NCI-H187 (cell line): ENCODE measurements at places on chromosomes 2 and 18.

DNA sequence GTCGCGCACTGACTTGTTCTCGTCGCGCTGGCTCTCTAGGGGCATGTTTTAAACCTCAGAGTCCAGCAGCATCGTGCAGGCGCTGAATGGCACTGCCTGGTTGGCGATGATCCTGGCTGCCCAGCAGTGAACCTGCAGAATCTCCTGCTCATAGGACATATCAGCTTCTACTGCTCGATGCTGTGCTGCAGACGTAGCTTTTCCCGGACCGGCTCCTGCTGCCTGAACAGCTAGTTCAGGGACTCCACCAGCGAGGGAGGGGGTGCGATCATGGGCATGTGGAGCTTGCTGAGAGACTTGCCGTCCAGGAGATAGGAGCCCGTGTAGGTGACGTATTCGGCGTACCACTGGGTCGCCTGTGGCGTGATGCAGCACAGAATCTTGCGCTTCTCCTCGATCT is 890.0 kb upstream of the LRRTM1 start:
- DNase-seq: no peak

GRCh38 chr2:127153691-127154158 is 46.8 kb upstream of the BIN1 start:
- DNase-seq: no peak

DNA sequence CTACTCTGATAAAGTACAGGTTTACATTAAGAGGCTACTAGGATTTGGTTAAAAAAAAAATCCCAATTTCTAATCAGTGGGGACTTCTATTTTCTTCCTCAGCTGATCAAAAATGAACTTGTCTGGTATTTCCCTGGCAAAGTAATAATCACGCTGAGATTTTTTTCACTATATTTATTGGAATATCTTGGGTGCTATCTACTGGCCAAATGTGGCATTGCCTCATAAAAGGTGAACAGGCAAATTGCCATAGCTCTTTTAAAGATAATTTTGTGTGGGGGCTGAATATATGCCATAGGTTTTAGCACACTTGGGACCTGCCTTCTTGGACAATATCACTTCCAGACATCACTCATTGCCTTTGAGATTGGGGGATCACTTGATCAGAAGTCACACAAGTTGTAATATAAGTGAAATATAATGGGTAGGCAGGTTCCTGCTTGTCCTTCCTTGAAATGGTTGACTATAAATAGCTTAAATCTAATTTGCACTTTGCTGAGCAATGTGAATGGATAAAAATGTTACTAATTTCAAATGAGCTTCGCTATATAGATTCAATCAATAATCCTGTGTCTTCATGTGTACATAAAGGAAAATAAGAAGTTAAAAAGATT is 7.0 kb upstream of the NXPH2 start:
- DNase-seq: no peak

DNA sequence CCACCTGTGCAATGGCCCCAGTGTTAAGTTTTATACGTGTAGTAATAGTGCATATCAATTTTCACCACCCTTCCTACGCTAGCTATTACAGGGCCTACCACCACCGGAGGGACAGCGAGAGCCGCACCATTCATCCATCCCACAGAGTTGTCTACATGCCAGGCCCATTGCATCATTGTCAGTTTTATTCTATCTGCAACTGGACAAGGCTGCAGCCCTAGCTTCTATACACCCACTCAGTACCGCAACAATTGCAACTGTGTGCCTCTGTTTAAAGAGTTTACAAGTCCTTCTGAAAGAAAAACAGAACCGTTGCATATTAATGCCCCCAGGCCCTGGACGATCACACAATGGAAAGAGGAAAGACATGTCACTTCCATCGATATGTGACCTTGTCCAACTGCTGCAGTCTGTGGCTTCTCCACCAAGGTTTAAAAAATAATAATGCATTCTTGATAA is 58.6 kb downstream of the ZEB2 start:
- no peak for DNase-seq

GRCh38 chr2:225512876-225513540 is 113.5 kb downstream of the NYAP2 start:
- DNase-seq: no peak

DNA sequence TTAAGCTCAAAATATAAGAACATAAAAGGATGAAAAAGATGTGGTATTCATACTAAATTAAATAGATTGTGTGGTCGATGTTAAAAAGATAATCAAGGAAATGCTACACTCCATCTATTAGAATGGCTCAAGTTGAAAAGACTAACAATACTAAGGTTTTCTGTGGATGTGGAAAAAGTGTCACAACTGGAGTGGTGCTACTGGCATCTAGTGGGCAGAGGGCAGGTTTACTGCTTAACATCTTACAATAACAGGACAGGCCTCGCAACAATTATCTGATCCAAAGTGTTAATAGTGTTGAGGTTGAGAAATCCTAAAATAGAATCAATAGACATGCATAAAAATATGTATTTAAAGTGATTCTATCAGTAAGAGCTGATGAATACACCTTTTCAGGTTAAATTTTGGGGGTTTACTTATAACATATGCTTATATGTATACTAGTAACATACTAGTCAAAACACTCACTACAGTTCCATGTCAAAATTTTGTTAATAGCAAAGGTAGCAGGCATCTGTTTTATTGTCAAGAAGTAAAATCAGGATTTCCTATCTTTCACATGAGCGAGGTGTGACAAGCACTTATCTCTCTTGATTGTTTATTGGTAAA is 91.5 kb upstream of the TMEFF2 start:
- DNase-seq: no peak

DNA sequence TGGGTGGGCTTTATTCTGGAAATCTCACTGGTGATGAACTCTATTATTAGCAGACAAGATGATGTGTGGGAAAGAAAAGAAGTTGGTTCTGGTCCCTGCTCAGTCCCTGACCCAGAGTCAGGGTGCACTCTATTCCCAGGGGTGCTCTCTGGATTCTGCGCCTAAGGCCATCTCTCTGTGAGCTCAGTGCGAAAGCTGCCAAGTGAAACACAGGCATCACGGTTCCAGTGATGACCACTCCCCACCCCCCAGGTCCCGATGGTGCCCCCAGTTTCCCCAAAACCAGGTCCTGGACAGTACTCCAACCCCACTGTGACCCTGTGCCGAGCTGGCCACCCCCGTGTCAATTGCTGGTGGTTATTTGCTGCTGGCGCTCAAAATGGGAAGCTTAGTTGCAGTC is 30.1 kb downstream of the RHOB start:
- DNase-seq: no peak

DNA sequence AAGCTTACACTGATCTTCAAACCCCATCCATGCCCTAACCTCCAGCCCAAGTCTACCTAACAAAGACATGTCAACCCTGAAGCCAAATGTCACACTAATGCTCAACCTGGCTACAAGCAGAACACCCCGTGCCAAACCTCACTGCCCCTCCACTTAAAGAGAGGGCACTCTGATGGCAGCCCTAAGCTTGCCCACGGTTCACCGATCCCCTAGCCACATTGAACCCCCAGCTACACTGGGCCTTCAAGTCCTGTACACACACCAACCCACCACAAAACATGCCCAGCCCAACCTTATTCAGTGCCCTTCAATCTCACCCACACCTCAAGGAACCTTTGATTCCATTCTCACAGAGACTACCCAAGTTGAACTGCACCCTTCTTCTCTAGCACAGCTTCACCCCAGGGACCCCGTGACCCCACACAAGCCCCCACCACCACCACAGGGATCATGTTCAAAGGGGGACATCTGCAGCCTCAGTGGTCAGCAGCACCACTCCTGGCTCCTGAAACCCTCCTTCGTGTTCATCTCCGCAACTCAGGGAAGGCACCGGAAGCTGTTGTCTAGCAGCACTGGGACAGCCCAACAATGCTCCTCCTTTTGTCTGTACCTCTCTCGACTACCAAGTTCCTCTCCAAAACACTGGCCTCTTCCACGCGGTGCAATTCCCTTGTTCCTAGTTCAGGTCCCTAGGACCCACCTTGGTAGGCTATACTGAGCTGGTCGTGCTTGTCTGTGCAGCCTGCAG is 218.8 kb downstream of the CYP26B1 start:
- DNase-seq: no peak

GRCh38 chr2:224847381-224847780 is 131.2 kb upstream of the CCDC195 start:
- no peak for DNase-seq

DNA sequence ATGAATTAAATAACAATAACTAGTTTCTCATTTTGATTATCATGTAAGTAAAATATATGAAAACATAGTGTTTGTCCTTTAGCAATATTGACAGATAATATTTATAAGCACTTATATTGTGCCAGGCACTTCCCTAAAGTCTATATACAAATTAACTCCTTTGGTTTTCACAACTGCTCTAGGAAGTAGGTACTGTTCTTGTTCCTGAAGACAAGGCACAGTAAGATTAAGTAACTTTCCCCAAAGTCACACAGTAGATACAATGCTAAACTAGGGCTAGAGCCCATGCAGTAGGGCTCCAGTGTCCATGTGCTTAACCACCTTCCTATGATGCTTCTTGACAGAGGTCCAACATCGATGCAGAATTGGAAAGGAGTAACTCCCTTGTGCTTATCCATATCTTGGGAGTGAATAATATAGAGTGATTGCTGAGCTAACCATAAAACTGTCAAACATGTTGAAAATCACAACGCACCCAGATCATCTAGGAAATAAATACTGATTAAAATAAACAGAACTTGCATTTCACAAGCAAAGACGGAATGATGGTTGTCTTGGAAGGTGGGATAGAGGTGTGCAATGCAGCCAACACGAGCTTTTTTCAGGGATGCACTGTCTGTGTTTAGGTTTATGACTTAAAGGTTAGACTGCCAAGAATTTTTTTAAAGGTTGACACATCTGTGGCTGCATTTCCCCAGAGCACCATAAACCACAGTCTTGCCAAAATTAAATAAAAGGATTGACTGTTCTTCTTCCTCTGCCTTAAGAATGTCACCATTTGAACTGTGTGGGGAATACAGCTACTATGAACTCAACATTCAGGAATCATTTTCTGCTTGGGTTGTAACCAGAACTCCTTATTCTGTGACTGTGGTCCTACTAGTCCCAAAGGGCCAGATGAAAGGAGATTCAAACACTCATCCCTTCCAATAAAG is 80.8 kb downstream of the ANKRD44 start:
- DNase-seq: no peak

DNA sequence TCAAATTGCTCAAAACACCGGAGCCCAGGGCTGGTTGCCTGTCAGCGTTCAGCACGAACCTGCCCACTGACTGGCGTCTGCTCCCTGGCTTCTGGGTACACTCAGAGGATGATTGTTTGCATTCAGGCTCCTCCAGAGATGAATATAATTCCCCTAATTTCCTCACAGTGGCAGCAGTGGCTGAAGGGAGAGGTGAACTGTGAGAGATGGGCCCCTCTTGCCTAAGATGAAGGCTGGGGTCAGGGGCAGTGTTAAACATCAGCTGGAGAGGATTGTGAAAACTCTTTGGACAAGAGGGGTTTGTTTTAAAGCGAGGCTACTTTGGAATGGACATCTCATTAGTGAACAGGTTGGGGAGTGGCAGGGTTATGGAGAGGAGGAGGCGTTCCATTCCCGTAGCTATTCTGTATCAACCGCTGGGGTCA is 31.0 kb downstream of the TCF7L1 start:
- DNase-seq: no peak

DNA sequence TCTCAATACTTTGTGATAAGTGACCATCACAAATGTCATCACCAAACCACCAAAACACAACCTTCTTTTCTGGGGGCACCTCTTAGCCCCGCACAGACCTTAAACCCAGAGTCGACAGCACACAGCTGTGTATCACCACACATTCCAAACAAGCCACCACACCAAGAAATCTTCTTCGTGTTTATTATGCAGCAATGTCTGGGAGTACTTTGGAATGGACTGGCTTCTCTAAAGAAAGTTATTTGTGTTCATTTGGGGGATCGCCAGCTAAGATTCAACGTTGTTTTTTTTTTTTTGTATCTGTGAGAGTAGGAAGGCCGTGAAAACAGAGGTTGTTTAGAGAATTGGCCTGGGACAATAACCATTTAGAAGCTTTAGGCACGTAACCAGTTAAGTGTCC is 1.1 kb upstream of the MTA3 start:
- DNase-seq: no peak

- no peak for DNase-seq
These were observed 27.3 kb upstream of the SPOPL start for GRCh38 chr2:138474100-138474825.

DNA sequence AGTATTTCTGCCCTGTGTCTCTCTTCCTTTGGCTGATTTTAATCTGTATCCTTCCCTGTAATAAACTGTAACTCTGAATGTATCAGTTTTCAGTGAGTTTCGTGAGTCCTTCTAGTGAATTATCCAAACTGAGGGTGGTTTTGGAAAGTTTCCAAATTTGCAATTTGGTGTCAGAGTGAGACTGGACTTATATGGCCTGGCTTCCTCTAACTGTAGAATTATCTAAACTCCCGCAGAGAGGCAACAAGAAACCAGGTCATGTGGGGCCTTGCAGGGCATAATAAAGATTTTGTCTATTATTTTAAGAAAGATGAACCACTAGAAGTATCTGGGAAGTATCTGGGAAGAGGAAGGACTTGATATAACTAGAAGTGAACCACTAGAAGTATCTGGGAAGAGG is 95.3 kb upstream of the RNF152 start:
- no peak for DNase-seq

DNA sequence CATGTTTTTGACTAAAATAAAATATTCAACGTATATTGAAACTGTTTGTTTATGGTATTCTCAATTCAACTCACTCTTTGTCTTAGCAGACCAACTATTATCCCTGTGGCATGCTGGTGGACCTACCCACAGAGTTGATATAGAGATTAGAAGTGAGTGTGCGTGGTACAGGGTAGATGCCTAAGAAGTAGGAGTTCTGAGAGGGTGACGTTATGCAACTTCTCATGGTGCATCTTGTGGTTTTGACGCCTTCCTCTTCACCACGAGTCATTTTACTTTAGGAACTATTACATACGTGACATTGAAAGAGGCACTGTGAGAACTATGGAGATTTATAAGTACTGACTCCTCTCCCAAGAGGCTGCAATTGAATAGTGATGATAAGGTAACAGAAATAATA is 26.6 kb upstream of the NAPG start:
- no peak for DNase-seq

- no peak for DNase-seq
These were observed 50.8 kb downstream of the SPRED2 start for GRCh38 chr2:65381607-65382051.

DNA sequence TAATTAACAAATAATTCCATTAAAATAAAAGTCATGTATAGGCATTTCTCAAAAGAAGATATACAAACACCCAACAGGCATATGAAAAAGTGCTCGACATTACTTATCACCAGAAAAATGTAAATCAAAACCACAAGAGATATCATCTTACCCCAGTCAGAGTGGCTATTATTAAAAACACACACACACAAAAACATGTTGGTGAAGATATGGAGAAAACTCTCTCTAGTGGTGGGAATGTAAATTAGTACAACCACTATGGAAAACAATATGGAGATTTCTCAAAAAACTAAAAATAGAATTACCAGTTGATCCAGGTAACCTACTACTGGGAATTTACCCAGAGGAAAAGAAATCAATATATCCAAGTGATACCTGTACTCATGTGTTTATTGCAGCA is 966.3 kb upstream of the POU3F3 start:
- no peak for DNase-seq

GRCh38 chr2:58714238-58714637 is 473.1 kb upstream of the FANCL start:
- no peak for DNase-seq

GRCh38 chr18:62833494-62833893 is 118.2 kb downstream of the PHLPP1 start:
- no peak for DNase-seq
